T-helper 9 cell (primary cell): ENCODE measurements at places on chromosomes 3 and 15.

- DNase-seq = no peak
Measured at GRCh38 chr3:61913701-61914100, 352.3 kb downstream of the PTPRG start.

- DNase-seq = no peak
Measured at GRCh38 chr3:175066617-175067415, 207.7 kb downstream of the NAALADL2 start.

DNA sequence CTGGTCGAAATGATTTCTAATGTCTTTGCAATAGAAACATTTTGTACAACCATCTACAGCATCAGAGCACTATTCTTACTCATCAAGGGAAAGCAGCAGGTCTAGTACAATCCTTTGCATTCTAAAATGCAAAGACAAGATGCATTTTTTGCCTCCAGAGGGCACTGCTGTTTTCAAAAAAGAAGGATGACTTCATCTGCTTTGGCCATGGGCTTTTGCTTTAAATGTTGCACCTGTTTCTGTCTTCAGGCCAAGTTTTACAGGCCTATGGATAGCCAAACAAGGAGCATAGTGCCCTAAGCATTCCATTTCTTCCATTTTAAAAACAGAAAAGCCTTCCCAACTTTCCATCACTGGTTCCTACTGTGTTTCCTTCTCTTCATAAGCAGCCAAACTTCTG lies 3.4 kb downstream of the PARP9 start:
- DNase-seq = peak; percentile 39

DNA sequence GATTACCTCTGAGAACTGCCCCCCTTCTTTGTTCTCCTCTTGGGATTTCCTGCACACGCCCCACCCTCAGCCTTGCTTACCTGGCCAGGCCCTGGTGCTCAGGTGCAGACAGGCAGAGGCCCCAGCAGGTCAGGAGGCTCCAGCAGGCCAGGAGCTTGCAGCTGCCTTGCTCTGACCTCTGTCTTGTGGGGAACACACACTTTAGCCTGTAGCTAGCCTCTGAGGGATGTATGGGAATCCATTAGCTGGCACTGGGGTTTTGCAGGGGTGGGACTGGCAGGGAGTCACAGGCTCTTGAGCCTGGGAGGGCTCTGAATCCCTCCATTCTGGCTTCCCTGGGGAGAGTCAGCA lies 2.7 kb downstream of the SMAD6 start:
- no peak for DNase-seq
